ENCODE measurements at places on chromosomes 7 and 10. TPM values are rescaled to one million over a fixed set of nuclear protein-coding genes. Genes with fewer than 3 reads are reported as not detected.

CNPY1 gene
- not detected for total RNA-seq

GRCh38 chr7:136353287-136353686 lies 376.1 kb upstream of the MTPN start:
- no peaks in the 10 kb centered on the region for H3K4me1 ChIP-seq
- no peak for DNase-seq
- no peak overlapping the region for H3K4me3 ChIP-seq
- H3K27me3 ChIP-seq = no peaks in the 10 kb centered on the region

- no peaks in the 10 kb centered on the region for H3K36me3 ChIP-seq
- no peak for DNase-seq
- H3K4me1 ChIP-seq = no peaks in the 10 kb centered on the region
- H3K4me3 ChIP-seq = no peak overlapping the region
- no peak overlapping the region for H3K27ac ChIP-seq
Measured at GRCh38 chr10:88256013-88256680, 327.0 kb downstream of the RNLS start.

CELF2 gene
- 107 TPM for total RNA-seq

DNA sequence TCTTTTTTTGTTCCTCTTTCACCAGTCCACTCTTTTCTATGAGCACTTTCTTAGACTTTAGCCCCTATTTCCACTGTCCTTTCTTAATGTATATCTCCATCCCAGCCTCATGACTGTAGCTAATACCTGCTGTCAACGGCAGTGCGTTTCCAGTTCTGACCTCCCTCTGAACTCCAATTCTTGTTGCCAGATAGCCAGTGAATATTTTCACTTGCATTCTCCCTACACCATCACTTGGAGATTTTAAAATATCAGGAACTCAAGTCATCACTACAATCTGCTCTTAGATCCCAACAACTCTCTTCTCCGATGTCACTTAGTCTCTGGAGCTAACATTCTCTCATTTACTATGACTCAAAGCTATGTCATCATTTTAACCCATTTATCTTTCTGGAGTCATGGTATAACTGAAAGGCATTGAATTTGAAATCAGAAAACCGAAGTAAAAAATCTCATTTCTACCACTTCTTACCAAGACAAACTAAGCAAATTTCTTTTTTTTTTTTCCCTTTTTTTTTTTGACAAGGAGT lies 5.1 kb upstream of the SLC16A12 start:
- no peaks in the 10 kb centered on the region for H3K36me3 ChIP-seq
- H3K27ac ChIP-seq = no peak overlapping the region
- no peak overlapping the region for H3K4me3 ChIP-seq
- no peaks in the 10 kb centered on the region for H3K4me1 ChIP-seq
